ENCODE measurements at places on chromosomes 3 and 15.

DNA sequence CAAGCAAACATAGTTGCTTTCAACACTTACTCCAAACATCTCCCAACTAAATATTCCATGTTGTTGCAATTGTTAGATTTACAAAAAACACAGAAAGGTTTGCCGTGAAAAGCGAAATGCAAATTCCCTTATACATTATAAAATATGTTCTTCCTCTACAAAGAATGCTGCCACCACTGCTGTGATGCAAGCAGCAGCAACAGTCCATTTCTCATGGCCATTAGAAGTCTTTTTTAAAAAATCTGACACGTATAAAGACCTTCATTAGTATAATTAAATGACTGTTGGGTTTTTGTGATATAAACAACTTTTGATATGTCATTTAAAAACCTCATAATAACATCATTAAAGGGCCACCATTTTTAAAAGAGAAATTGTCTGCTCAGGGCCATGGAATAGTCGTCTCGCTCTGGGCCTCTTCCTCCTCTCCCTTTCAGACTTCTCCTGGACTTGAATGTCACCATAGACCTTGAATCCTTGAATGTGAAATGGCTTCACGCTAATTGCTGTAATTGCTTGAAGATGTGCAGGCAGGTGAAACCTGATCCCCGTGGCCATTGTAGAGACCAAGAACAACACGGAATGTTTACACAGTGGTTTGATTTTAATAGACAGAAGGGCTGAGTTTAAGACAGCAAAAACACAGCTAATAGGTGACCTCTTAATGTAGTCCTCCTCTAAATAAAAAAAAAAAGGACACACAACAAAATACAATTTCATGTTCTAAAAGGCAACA, 450.4 kb downstream of the FOXP1 start:
- no peak for DNase-seq

DNA sequence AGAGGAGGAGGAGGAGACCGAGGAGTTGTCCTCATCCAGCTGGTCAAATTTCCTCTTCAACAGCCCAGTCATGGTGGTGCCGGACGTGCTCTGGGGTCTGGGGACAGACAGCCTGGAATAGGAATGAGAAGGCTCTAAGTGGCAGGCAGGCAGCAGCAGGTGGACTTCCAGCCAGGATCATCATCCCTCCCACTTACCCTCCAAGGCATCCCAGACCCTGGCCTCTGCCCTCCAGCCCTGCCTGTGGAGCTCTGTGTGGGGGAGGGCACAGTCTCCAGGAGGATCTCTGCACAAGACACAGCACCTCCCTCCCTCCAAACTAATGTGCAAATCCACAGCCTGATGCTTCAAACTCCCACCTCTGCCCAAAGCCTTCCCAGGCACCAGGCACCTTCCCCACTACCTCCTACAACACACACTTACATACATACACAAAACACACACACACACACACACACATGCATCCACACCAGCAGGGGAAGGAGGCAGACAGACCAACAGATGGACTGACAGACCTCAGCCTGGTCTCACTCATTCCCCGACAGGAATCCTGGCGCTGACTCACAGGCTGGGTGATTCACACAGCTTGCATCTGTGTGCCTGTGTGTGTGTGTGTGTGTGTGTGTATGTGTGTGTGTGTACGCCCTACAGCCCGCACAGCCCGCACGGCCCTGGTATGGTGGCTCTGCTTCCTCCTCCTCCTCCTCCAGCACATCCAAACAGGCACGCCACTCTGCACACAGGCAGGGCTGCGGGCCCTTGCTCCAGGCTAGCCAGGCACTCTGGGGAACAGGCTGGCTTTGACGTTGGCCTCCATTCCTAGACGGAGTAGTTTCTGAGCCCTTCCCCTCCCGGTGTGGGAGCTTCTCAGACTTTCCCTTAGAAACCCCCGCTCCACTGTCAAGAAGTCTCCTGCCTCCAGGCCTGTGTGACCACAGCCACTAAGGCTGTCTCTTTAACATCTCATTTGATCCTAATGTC, 6.5 kb downstream of the CSRNP1 start:
- DNase-seq = no peak

DNA sequence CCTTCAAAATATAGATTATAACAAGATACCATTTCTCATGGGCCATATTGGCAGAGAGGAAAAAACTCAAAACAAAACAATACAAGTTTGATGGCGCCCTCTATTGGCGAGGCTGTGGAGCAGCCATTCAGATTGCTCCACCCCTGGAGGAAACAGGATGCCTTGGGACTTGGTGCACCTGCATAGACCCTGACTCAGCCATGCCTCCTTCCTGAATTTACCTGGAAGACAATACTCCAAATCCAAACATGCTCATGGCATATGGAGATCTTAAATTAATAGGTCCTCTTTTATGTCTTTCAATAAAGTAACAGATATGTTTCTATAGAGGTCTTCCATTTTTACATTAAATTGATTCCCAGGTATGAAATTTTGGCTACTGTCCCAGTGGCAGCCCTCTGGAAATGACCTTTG, 90.0 kb downstream of the APBA2 start:
- no peak for DNase-seq

- no peak for DNase-seq
Observed at GRCh38 chr15:65384505-65384894, 6.7 kb upstream of the IGDCC3 start.

DNA sequence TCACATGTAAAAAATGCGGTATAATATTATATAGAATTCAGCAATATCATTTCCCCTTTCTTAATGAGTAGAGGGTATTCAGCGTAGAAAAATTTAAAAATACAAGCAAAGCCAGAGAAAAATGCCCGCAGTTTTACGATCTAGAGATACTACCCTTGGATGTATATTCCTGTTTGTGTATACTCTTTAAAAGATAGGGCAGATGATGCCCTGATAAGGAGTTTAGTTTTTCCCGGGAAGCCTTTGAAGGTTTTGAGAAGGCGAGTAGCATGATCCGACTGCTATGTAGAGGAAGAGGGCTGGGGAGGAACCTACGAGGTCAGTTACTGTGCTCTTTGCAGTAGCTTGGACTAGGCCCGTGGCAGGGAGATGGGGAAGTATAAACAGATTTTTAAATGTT, 1.2 kb downstream of the YEATS2 start:
- no peak for DNase-seq

- no peak for DNase-seq
Observed at GRCh38 chr3:137008131-137008530, 50.3 kb downstream of the IL20RB start.

DNA sequence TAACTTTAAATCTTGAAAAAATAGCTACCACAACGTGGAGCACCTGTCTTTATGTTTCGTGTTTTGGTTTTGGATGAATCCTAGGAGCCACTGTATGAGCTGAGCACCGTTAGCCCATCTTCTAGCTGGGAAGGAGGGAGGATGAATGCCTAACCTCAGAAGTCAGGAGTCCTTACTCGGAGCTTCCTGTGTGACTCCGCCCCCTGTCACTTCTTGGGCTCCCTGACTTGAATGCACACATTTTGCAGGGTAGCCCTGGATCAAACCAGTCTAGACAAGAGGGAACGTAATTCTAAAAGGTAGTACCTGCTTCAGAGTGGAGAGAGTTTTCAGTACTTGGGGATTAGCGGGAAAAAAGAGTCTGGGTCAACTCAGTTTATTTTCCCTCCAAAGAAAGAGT, 5.3 kb downstream of the GABRA5 start:
- no peak for DNase-seq

DNA sequence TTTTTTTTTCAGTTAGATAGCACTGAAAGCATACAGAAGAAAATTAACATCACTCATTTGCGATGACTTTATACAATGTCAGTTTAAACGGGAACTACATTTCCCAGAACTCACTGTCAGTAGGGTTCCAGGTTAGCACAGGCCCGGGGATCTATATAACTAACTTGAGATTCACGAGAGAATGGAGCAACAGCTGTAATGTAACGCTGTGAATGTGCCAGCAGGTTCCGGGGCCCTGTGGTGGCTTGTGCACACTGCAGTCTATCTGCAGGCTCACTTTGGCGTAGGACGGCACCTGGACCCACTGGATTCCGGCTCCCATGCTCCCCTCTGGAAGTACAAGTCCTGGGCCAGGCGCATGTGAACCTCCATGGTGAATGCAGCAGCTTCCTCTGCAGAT, 19.4 kb downstream of the CCR1 start:
- DNase-seq = no peak

DNA sequence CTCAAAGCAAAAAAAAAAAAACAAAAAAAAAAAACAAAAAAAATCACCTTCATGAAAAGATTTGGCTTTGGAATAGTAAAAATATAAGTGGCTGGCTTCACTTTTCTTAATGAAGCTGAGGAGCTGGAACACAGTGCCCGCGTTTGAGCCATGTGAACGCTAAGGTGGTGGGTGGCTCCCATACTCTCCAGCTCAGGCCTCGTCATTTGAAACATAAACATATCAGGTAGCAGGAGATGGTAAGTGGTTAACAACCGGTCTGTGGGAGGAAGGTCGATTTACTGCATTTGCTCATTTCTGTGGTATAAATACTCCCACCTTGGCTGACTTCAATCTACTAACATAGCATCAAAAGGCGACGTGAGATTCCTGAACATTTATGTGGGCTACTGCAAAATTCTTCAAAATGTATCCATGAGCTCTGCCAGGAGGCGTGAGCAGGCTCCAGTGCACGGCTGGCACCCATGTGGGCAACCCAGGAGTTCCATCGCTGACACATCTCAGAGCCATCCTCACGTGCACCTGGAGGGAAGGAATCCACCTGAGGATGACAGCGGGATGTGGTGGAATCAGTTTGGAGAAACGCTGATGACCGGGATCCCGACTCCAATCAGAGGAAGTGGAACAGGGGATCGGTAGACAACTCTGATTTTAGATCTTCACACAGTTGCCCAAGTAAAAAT, 157.6 kb downstream of the ATP10A start:
- no peak for DNase-seq

- DNase-seq = no peak
Observed at GRCh38 chr15:73081321-73081958, 29.2 kb downstream of the NEO1 start.

GRCh38 chr3:170419557-170420087, 954 bp downstream of the CLDN11 start:
- DNase-seq = no peak

- DNase-seq = no peak
Observed at GRCh38 chr3:24548278-24548677, 53.6 kb upstream of the THRB start.

GRCh38 chr3:36957862-36958686, 13.2 kb upstream of the TRANK1 start:
- DNase-seq = no peak

DNA sequence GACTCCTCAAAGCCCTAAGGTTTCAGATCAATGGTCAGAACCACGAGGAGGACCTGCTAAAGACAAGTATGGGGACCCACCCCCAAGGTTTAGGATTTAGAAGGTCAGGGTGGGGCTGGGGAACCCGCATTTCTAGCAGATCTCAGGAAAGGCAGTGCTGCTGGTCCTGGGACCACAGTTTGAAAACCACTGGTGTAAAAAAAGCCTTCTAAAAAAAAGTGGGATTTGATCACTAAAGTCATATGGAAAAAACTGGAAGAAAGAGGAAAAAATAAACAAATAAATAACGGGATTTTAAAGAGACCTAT, 832 bp downstream of the SLC41A3 start:
- DNase-seq = no peak

DNA sequence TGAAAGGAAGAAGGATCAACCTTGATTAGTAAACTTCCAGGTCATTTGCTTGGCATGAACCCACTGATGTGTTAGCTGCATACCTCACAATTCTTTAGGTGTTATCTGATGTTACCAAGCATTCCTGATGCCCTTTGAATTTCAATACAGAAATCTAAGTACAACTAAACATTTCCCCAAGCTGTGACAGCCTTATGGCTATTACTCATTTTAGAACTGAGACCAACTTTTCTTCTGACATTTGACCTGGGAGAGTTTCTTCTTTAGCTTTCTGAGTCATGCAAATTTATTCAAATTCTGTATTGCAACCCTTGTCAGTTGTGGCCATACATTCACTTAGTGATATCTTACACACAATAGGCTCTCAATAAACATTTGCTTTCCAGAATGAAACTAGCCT, 124.3 kb downstream of the TIGIT start:
- no peak for DNase-seq

DNA sequence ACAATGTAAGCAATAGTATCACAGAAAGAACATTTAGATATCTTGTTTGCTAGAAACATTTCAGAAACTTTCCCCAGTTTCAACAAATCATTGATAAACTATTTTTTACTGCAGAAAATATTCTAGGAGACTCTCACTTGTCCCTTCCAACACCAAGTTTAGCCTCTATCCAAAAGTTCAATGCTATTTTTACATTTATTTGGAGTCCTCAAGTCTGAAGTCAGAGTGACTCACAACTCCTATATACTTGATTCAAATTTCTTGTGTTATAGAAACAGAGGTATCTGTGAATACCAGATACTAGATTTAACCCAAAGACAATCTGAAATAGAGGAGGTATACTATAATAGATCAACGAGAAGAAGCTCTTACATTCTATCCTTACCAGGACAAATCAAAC, 49.6 kb downstream of the RFX7 start:
- DNase-seq = no peak

DNA sequence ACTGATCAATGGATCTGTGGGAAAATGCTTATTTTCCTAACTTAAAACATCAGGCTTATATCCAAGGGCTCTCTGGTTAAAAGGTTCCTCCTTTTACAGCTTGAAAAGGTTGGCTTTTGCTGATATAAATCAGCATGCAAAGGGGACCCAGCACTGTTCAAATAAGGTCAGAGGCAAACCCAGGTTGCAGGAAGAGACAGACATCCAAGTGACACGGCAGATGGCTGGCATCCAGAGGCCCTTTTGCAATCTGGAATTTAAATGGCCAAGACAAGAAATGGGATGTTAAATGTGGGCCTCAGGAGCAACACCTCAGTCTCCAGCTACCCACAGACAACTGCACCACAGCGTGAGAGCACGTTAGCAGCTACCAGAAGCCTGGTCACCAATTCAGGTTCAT, 6.3 kb downstream of the SH3BP5 start:
- DNase-seq = no peak

GRCh38 chr15:40443846-40444245, 3.1 kb downstream of the BAHD1 start:
- DNase-seq = no peak

DNA sequence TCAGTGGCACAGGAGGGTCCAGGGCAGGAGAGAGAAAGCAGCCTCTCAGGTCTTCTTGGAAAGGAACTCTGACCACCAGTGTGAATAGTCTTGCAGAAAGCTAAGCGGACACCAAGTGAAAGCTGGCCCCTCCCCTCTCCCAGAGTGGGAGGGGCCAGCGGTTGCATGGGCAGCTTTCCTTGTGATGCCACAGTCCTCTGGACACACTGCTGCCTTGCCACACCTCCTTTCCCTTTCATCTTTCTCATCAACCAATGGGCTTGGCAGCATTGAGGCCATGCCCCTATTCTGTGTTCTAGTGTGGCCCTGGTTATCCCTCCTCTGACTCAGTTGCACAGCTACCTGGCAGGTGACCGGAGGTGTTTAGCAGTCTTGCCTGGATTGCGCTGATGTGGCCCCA, 49.7 kb upstream of the GOLGA6B start:
- no peak for DNase-seq

GRCh38 chr3:184677344-184678316, 34.2 kb downstream of the MAGEF1 start:
- DNase-seq = no peak

All from SIG-M5 (cell line).